ENCODE measurements at places on chromosomes 12 and 14.

DNA sequence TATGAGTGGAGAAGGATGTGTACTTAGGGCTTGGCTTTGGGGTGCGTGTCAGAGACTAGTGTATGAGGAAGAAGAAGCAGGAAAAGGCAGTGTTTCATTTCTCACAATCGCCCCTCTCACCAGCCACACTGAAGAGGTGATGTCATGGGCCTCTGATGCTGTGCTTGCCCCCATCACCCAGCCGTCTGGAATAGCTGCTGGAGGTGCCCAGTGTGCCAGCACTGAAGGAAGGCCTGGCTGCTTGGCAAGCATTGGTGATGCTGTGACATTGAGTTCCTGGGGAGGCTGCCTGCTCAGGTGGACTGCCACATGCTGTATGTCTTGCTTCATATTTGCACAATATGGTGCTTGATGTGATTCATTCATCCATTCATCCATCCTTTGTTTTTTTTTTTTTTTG, 56.2 kb downstream of the CRADD start:
- DNase-seq: no peak

GRCh38 chr12:95218150-95219133, 835 bp downstream of the VEZT start:
- peak; percentile 72 for DNase-seq

DNA sequence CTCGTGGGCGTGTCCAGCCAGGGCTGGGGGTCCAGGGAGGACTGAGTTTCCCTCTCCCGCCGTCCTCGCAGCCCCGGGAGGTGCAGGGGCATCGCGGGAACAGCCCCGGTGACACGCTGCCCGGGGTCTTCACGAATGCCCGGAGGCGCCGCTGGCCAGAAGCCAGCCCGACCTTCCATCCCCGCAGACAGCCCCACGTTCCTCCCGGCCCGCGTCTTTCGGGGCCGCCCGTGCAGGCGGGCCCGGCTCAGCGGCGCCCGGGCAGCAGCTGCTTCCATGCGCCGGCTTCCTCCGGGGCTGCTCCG, 827 bp upstream of the TEDC1 start:
- DNase-seq: no peak

- DNase-seq: no peak
Measured at GRCh38 chr12:31029468-31029867, 44.2 kb upstream of the DDX11 start.

- peak; percentile 67 for DNase-seq
Measured at GRCh38 chr12:7806863-7807487, 17.8 kb downstream of the NANOG start.

DNA sequence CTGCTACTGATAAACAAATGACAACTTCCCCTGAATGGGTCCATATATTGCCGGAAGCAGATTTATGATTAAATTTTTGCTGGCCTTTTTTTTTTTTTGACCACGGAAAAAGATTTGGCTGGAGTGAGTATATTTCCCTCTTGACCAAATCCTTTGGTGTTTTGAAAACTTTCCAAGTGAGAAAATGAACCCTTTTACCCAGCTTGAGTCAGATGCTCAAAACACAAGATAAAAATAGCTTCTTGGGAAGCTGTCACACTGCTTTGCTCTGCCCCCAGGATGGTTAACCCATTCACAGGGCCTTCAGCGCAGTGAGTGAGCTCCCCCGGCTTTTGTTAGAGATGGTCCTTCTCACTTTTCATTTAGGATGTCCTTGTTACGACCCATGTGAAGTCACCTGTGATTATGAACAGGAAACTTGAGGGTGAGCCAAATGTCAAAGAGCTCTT, 224.3 kb downstream of the PELI2 start:
- DNase-seq: peak; percentile 67

GRCh38 chr14:52413729-52414408, 99.8 kb downstream of the PTGER2 start:
- peak; percentile 78 for DNase-seq

DNA sequence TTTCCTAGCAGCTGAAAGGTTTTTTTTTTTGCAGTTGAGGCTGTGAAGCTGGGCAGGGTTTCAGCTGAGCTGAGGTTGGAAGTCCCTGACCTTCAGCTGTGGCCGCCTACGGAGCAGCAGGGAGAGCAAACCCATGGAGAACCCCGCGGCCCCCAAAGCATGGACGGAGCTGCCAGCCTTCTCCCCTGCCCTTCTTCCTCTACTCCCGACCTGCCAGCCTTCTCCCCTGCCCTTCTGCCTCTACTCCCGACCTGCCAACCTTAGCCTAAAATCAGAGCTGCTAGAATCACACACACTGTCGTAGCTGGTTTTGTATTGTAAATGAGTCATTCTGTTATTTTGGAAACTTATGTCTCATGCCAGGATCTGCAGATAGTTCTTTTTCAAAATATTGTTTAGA, 74.6 kb downstream of the PPP2R5C start:
- DNase-seq: no peak

DNA sequence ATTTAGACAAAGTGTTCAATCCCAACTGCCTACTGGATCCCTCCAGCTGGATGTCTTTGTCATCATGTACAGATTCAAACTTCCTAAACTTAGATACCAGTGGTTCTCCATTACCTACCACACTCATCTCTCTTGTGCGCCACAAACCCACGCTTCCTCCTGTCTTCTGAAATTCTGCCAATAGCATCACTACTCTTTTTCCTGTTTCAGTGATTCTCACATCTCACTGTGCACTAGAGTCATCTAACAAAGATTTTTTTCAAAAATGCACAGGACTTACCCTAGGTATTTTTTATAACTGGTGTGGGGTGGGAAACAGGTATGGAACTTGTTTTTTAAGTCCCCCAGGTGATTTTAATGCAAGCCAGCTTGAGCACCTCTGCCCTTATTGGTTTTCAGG, 5.9 kb downstream of the PSMB5 start:
- DNase-seq: no peak

DNA sequence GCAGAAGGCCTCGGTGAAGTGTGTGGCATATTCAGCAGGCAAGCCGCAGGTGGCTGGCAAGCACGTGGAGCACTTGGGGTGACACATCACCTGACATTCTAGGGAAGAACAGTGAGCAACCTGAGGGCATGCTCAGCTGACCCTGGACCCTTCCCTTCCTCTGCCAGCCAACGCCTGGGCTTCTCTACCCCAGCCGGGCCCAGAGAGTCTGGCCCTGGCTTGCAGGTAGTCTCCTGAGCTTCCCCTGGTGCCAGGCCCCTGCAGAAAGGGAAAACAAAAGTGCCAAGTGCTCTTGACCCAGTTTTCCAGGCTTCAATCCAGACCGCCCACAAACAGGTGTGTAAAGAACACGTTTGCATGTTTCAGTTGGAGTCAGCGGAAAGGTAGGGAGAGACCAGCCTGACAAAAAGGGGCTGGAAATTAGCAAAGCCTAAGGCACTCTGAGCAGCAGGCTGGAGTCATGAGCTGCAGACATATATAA, 45.7 kb downstream of the PRKAB1 start:
- no peak for DNase-seq

GRCh38 chr12:26987634-26988424, 26.4 kb downstream of the TM7SF3 start:
- peak; percentile 3 for DNase-seq

- DNase-seq: peak; percentile 76
Measured at GRCh38 chr14:32453857-32454810, 125.0 kb downstream of the AKAP6 start.

- no peak for DNase-seq
Measured at GRCh38 chr12:48532601-48533000, 7.2 kb downstream of the OR8S1 start.

- DNase-seq: peak; percentile 18
Measured at GRCh38 chr14:22882529-22883172, 371 bp upstream of the REM2 start.

DNA sequence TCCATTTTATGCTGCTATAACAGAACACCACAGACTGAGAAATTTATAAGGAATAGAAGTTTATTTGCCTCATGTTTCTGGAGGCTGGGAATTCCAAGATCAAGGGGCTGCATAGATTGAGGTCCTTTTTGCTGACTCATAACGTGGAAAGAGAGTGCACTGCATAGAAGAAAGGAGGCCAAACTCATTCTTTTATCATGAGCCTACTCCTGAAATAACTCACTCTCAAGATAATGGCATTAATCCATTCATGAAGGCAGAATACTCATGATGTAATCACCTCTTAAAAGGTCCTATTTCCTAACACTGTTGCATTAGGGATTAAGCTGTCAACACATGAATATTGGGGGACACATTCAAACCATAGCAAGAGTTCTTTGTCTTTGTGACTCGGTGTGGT, 60.0 kb upstream of the FBXO33 start:
- DNase-seq: peak; percentile 84

DNA sequence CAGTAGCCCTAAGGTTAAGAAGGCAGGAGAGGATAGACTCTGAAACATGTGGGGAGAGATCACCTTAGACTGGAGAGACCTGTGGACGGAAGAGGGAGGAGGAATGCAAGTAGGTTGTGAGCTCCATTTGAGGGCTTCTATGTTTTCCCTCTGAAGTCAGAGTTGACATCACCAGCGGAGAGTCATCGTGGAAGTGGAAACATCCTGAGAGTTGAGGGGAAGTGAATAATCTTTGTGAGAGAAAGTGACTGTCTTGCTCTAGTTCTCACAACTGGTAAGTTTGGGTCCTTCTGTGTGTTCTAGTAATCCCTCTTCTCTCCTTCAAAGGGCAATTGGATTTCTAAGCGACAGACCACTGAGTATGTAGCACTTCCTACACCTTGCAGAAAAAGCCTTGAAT, 103.6 kb upstream of the CCND2 start:
- DNase-seq: no peak

DNA sequence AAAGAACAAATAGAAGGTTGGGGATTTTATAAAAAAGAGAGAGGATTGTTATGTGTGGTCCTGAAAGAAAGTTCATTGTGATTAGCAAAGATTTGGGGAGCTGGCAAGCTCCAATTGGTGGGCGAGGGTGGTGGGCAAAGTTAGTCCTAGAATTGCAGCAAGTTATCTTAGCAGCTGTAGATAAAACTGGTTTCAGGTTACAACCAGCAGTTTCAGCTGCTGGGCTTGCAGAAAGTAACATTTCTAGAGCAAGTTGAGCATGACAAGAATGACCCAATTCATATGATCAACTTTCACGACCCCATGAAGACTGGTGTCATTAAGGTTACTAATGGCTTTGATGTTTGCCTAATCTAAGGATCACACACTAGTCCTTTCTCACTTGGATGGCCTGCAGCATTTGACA, 177.9 kb upstream of the NUDT4 start:
- DNase-seq: no peak

- no peak for DNase-seq
Measured at GRCh38 chr14:68390741-68391140, 402.1 kb downstream of the ZFP36L1 start.

- DNase-seq: no peak
Measured at GRCh38 chr12:4203772-4204376, 69.7 kb upstream of the CCND2 start.

GRCh38 chr14:57362361-57362760, 28.0 kb upstream of the NAA30 start:
- no peak for DNase-seq

DNA sequence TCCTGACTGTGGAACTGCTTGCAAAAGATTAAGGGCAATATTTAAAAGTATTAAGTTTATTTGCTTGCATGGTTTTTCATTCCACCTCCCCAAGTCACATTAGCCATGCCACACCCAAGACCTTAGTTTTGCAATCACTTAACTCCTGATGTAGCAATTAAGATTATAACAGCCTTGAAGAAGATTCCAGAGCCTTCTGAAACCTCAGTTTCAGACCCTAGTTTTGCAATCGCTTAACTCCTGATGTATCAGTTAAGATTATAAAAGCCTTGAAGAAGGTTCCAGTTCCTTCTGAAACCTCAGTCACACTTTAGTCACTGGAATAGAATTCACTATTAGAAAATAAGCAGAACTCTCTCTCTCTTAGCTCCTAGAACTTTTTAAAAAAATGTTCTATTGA, 42.7 kb upstream of the DCN start:
- DNase-seq: peak; percentile 80

- no peak for DNase-seq
Measured at GRCh38 chr12:50248411-50248810, 34.9 kb downstream of the LIMA1 start.

DNA sequence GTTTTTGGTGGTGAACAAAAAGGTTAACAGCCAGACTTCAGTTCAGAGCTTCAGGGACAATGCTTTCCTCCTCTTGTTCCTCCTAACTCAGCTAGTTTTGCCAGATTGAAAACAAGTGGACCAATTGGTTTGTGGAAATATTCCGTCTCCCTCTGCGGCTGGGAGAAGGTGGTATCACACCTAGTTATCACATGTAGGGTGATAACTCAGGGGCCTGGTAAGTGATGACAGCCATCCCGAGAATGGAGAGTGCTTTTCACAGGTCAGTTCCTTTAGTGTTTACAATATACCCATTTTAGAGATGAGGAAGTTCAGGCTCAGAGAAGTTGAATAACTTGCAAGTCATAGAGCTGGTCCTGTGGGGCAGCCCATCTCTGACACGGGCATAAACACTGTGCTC, 60.7 kb upstream of the DICER1 start:
- DNase-seq: no peak

DNA sequence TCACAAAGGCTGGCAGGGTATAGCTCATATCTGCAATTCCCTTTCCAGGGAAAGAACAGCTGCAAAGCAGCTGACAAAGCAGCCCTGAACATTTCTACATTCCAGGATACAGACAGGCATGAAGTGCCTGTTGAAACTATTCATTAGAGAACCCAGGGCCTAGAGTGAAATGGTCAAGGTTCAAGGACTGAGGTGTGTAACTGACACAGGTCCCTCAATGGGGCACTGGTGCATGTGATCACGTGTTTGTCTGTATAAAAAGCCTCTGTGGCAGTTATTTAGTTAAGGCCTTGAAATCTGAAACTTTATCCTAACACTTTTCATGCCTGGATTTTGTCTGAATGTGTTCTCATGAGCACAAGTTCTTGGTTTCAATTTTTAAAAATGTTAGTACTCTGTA, 47.1 kb downstream of the GIT2 start:
- DNase-seq: peak; percentile 76

- peak; percentile 86 for DNase-seq
Measured at GRCh38 chr14:50023671-50024490, 92.5 kb downstream of the VCPKMT start.

GRCh38 chr12:96036765-96037455, 1.5 kb upstream of the LTA4H start:
- peak; percentile 19 for DNase-seq

GRCh38 chr14:55547650-55548315, 32.2 kb upstream of the KTN1 start:
- DNase-seq: no peak

DNA sequence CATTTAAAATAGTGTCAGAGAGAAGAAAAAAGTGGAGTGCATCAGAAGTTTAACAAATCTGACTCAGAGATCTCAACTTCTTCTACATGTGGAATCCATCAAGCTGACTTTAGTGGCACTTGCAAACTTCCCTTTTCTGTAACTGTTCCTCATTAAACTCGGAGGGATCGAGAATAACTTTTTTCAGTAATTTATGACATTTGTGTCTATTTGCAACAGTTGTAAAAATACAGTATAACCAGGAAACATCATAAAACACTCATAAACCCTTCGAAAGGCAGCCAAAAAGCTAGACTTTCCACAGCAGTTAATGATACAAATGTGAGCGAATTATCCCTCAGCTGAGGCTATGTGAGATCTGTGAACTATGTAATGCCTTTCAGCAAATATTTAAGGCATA, 1936.8 kb upstream of the SEL1L start:
- peak; percentile 72 for DNase-seq

Measured in AG10803 (cell line).